ENCODE measurements at places on chromosomes 7 and 10.

DNA sequence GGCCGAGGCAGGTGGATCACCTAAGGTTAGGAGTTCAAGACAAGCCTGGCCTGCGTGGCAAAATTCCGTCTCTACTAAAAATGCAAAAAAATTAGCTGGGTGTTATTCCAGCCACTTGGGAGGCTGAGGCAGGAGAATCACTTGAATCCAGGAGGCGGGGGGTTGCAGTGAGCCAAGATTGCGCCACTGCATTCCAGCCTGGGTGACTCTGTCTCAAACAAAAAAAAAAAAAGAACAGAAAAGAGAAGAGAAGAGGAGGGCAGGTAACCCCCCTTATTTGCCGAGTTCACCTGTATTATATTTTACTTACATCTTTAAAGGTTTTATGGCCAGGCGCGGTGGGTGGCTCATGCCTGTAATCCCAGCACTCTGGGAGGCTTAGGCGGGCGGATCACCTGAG lies 91.7 kb downstream of the RNF216 start:
- no peak for DNase-seq

DNA sequence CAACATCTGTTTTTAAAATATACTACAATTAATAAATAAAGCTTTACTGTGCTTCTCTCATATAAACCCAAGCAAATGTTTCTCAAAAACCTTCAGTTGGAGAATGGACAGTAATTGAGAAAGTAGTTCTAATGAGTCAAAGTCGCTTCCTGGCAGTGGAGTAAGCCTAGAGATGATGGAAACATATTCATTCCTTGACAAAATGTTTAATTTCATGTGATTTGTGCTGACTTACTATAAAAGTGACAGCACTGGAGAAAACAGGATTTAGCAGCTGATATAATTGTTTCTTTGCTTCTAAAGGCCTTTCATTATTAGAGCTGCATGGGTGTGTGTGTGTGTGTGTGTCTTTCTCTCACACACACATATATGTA lies 9.0 kb downstream of the ELMO1 start:
- DNase-seq = no peak

GRCh38 chr7:92832534-92833023 lies 3.8 kb downstream of the CDK6 start:
- DNase-seq = no peak

GRCh38 chr7:1740214-1740613 lies 70.1 kb downstream of the ELFN1 start:
- DNase-seq = no peak

- DNase-seq = no peak
Observed at GRCh38 chr7:5594616-5595544, 171.2 kb upstream of the TNRC18 start.

GRCh38 chr7:6106140-6106904 lies 75.1 kb downstream of the ANKRD61 start:
- DNase-seq = no peak

GRCh38 chr7:29443552-29443951 lies 120.1 kb upstream of the PRR15 start:
- no peak for DNase-seq

GRCh38 chr10:116836902-116837523 lies 12.3 kb upstream of the ENO4 start:
- DNase-seq = no peak

GRCh38 chr7:2670720-2671391 lies 17.1 kb upstream of the AMZ1 start:
- peak; percentile 63 for DNase-seq

- no peak for DNase-seq
Observed at GRCh38 chr7:158015403-158016179, 572.0 kb downstream of the PTPRN2 start.

DNA sequence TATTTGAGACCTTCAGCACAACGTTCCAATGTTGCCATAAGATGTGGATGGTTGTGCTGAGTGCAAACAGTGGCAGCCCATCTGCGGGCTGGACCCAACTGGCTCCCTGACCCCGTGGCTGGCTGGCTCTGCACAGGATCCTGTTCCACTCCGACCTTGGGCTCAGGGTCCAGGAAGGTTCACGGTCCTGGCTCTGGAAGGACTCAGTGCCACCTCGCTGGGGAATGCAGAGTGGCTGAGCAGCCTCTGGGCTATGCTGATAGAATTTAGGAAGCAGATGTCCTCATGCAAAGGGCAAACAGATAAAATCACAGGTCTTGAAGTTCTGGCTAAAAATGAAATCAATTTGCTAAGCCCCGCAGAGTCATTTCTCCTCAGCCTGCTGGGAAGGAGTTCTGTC lies 171.6 kb downstream of the PIP4K2A start:
- DNase-seq = no peak

DNA sequence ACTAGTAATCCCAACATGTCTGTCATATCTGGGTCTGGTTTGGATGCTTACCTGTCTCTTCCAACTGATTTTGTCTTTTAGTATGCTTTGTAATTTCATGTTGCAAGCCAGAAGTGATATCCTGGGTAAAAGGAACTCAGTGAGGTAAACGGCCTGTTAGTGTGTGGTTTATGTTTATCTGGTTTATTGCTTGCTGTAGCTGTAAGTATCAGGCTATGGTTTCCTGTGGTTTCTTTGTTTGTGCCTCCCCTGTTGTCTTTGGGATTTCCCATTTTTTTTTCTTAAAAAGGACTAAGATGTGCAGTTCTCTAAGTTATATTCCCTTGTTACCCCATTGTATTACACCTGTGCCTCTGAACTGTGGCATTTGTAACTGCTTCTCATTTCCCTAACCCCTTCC lies 323.5 kb upstream of the POM121L12 start:
- DNase-seq = no peak

Data from activated T-cell treated with anti-CD3 and anti-CD28 coated beads for 1 hour (primary cell).